ENCODE measurements at places on chromosomes 5 and 9.

GRCh38 chr9:81103597-81104471 is 585.5 kb downstream of the TLE1 start:
- no peak for DNase-seq

DNA sequence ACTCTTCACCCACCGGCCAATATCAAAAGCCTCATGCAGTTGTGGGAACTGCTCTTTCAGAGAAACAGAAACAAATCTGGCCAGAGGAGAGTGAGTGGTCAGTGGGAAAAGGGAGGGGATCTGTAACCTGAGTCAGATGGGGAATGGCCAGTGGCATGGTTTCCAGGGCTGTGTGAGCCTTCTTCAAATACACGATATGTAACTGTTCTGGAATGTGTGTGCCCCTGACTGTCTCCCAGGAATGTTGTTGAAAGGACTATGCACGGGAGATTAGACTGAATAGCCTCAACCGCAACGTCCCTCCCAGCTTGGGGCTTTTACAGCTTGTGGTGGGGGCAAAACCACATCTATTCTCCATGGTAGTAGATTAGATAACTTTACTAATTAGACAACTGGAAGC is 60.8 kb downstream of the SH3TC2 start:
- DNase-seq: no peak

GRCh38 chr9:35110327-35110761 is 5.3 kb downstream of the ATOSB start:
- peak; percentile 89 for DNase-seq

DNA sequence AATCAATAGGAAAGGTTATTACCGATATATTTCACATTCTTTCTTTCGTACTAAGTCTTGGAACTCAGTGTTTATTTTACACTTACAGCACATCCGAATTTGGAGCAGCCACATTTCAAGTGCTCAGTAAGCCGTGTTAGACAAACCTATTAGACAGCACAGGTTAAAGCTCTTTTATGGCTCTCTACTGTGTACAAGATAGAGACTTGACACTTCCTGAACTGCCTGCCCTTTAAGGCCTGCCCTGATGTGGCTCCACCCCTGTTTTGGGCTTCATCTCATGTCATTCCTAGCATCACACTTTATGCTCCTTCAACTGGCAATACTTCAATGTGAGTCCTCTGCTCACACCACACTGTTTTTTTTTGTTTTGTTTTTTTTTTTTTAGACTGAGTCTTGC is 23.5 kb upstream of the SUSD1 start:
- DNase-seq: no peak

GRCh38 chr5:171450423-171451331 is 31.2 kb downstream of the FGF18 start:
- DNase-seq: no peak

DNA sequence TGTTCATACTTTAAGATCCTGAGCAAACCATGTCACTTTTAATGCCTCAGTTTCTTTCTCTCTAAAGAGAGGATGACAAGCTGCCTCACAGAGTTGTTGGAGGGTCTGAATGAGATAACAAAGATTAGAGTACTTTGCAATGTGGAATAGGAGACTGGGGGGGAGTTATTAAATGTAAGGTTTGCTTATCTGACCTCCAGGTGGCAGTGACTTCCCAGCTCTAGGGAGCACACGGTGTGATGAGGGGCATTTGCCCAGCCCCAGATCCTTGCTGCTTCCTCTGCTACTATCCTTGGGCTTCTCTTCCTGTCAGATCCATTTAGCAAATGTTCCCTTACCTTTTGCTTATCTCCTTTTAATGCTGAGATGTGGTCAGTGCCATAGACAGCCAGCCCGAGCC is 30.7 kb downstream of the ENHO start:
- no peak for DNase-seq

DNA sequence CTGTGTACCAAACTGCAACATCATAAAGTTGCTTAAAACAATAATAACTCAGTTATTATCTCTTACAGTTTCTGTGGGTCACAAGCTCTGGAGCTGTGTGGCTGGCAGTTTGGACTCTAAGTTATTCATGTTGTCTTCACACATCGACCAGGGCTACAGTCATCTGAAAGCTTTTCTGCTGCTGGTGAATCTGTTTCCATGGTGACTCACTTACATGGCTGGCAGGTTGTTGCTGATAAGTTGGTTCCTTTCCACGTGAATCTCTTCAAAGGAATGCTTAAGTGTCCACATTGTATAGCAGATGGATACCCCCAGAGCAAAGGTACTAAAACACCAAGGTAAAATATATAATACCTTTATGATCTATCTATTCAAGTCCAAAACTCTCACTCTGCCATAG is 44.8 kb upstream of the CYLC2 start:
- no peak for DNase-seq

DNA sequence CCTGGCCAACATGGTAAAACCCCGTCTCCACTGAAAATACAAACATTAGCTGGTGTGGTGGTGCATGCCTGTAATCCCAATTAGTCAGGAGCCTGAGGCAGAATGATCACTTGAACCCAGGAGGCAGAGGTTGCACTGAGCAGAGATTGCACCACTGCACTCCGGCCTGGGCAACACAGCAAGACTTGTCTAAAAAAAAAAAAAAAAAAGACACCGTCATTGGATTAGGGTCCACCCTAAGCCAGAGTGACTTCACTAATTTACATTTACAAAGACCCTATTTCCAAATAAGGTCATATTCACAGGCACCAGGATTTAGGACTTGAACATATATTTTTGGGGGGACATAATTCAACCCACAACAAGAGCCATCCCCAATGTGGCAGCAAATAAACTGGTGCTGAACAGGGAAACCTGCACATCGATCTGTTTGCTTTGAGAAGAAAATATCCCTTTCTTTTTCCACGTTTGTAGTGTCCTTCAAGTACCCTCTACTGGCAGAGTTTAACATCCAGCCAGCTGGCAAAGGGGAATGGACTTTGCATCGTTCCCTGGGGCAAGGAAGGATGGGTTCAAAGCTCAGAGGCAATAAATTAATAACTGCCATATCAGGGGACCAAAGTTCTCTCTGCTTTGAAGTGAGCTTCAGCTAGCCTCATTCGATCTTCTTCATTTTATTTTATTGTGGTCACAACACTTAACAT is 3.7 kb upstream of the DNAJC25 start:
- DNase-seq: no peak

- DNase-seq: no peak
Observed at GRCh38 chr9:36315283-36315682, 57.0 kb upstream of the GNE start.

GRCh38 chr9:95270790-95271189 is 46.7 kb downstream of the FANCC start:
- DNase-seq: no peak

DNA sequence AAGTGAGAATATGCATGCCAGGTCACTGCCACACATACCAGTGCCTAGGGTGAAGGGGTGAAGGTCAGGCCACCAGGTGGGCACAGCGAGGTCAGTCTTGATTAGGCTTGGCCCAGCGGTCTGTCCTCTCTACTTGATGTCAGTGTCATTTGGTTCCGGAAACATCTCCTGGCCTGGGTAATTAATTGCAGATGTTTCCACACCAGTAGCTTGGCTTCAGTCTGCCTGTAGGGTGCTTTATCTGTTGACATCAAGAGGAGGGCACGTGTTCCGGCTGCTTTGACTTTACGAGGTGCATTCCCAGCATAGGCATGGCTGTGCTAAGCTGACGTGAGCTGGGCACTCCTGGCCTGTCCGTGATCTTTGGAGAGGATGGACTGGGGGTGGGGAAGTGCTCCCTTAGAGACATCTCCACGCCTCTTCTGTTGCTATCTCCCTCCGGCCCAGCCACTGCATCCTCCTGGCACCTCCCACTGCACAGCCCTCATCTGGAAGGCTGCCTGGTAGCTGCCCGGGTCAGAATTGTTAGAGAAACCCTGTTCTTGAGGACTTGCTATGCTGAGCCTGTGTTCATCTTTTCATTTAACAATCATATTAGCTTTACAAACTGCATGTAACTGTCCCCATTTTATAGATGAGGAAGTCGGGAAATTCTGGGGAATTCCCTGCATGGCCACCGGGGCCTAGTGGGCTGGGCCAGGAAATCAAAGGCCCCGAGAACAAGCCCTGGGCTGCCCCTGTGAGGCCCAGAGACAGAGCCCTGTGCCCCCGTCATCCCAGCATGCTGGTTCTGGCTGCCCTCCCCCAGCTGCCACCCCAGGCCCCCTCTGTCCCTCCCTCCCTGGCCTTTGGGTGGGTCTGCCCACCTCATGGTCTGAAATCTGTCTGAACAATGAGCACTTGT is 29.1 kb downstream of the JADE2 start:
- no peak for DNase-seq

DNA sequence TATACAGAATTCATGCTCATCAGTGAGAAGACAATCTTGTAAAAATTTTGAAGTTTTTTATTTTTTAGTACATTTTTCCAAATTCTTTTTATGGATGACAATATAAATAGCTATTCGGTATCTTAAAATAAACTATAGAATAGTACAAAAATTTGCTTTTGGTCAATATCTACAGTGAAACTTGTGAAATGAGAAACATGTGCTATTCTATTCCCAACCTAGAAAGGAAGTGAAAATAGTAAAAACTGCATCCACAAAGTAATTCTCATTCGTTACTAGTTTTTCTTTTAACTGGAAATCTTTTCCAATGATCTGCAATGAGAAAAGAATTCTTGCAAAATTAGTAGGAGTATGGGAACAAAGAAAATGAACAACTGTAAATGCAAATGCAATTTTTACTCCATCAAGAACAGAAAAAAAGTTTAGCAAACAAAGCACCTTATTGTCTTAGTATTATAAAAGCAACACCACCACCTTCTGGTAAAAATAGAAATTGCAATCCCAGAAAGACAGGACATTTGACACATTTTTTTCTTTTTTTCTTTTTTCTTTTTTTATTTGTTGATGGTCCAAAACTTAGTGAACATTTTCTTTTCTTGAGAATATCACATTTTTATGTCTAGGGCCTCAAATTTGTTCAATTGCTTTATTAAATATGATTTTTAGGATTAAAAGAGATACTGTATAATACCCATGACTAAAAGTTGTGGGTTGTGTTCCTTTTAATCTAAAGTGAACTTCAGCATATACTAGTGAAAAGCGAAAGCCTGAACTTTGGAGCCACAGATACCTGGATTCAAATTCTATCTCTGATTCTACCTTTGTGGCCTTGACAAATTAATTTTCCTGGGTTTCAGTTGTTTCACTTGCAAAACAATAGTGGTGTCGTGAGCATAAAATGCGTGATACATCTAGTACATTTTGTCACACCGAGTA is 72.3 kb downstream of the SLCO4C1 start:
- no peak for DNase-seq

DNA sequence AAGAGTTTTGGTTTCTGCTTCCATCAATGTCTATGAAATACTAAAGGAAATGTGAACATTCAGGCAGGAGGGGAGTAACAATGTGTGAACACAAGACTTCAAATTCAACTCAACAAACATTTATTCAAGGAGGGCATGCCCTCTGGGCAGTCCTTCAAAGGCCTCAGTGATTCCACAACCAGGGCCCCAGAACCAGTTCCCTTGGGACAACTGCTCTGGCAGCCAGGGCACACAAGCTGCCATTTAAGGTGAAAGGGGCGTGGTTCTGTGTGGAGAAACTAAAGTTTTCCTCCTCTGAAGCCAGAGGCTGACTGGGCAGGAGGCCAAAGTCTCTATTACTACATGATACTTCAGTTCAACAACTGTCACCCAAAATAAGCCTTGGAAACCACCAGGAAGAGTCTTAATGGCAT is 3.2 kb downstream of the RBM18 start:
- peak; percentile 82 for DNase-seq

DNA sequence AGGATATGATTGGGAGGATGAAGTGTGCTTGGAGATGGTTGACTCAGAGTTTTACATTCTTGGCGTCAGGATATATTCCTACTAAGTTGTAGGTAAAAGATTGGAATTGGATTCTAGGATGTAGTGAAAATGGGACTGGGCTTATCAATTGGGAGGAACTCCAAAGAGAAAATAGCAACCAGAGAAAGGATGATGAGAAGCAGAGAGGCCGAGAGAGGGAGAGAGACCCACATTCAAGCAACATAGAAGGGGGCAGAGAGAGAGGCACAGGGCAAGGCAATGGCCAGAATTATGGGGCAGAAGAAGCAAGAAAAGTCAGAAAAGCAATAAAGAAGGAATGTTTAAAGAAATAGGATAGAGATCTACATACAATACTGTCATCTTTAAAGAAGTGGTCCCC is 217.9 kb upstream of the ACTBL2 start:
- no peak for DNase-seq

- no peak for DNase-seq
Observed at GRCh38 chr5:147554261-147554817, 44.5 kb upstream of the DPYSL3 start.

- no peak for DNase-seq
Observed at GRCh38 chr5:119451561-119451960, 736 bp upstream of the HSD17B4 start.

DNA sequence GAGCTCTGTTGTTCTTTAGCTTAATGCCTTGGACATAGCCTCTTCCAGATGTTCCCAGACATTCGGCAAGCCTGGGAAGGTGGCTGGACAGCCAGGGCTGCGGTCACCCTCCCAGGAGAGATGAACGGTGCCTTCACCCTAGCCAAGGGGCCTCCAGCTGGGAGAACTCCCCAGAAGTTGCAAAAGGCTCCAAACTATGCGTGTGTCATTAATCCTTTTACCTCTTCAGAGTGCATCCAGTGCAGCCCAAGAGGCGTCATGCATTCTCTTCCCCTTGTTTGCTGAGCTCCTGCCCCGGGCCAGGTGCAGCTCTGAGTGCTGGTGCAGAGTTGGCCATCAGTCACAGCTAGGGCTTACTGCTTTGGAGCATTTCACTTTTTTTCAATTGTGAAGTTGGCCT is 22.8 kb downstream of the HMCN2 start:
- no peak for DNase-seq

DNA sequence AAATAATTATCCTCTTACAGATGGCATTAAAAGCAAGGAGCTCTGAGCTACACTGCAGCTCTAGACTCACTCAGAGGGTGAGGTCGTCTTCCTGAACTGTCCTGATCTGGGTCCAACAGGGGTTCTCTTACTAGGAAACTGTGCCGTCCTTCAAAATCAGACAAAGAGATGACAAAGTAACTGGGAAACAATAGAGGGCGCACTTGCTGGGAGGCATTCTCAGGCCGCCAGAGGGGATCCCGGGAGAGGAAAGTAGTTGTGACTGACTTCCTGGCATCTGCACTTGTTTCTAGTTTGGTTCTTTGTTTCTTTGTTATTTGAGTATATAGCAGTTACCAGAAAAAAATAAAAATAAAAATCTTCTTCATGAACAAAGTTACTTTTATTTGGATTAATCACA is 142.9 kb upstream of the MSX2 start:
- DNase-seq: no peak

DNA sequence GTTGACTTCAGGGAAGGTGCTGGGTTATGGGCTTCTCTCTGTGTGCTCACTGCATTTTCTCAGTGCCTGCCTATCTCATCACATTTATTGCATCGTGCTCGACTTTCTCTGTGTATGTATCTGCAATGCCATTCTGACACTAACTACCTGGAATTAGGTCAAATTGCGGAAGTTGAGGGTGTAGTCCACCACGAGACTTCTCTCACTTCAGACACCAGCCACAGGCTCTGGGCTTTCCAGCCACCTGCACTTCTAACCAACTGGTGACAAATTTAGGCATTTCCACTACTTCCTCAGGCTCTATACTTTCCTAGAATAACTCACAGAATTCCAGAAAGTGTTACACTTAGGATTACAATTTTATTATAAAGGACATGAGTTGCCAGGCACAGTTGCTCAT is 188.6 kb upstream of the ZNF608 start:
- no peak for DNase-seq
